Stimulated activated CD8-positive, alpha-beta memory T cell treated with anti-CD3 and anti-CD28 coated beads, Interleukin-4, amount 100 ng/mL, for 24 hours (primary cell): ENCODE measurements at places on chromosomes 1 and 21.
A peak's percentile ranks its signal among the peaks of the same experiment; 100 is the strongest.

DNA sequence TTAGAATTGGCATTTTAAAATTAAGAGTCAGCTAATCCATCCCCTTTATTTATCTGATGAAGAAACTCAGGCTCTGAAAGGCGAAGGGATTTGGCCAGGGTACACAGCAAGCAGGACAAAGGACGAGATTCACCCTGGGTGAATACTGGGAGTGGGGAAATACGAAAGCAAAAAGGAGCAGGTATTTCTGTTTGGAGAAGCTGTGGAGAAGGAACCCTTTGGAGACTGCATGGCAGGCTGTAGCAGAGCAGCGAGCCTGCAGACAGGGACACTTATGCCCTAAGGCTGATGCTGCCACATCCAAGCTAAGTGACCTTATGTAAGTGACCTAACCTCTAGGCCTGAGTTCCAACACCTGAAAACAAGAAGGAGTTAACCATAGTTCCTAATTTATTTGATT lies 207.2 kb upstream of the C1orf87 start:
- no peak for DNase-seq

DNA sequence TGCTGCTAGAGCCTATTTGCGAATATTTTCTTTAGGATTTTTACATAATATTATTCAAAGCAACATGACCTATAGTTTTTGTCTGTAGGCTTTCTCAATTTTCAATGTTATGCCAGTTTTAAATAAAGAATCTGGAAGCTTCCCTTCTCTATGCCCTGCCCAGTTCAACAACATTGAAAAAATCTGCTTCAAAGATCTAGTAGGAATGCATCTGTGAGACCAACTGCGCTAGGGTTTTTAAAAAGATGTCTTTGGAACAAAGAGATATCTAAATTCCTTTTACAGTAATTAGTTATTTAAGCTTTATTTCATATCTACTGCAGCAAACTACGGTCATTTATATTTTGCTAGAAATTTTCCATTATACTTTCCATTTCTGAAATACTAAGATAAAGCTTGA lies 25.7 kb downstream of the HEATR1 start:
- DNase-seq: no peak

GRCh38 chr1:11847667-11848372 lies at the start of gene NPPA:
Gene NPPA (minus strand): TSS chr1:11847783. CDS start chr1:11847684, 99 bp downstream.
- no peak for DNase-seq

DNA sequence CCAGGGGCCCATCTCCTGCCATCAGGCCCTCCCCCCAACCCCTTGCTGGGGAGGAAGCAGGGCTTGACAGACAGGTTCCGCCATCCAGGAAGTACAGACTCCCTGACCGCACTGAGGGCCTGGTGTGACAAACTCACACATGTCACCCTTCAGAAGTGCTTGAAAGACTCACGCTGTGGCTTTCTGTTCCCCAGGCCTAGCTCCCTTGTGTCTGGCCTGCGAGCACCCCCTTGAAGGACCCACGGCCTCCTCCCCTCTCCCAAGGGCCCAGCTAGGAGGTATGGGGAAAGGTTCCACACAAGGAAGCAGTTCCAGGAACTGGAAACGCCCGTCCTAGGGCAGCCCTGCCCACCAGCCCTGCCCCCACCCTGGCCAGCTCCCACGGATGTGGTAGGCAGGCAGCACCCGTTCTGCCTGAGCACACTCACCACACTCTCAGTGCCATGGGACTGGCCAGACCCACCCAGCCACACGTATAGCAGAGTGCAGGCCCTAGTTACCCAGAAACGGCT lies 26.7 kb downstream of the SLC2A1 start:
- peak; percentile 66 for DNase-seq

GRCh38 chr1:110242731-110243130 lies 32.6 kb downstream of the KCNC4 start:
- DNase-seq: no peak

GRCh38 chr1:233527818-233528217 lies 86.1 kb upstream of the KCNK1 start:
- DNase-seq: no peak

GRCh38 chr1:247347477-247348222 lies 16.0 kb upstream of the ZNF496 start:
- no peak for DNase-seq

DNA sequence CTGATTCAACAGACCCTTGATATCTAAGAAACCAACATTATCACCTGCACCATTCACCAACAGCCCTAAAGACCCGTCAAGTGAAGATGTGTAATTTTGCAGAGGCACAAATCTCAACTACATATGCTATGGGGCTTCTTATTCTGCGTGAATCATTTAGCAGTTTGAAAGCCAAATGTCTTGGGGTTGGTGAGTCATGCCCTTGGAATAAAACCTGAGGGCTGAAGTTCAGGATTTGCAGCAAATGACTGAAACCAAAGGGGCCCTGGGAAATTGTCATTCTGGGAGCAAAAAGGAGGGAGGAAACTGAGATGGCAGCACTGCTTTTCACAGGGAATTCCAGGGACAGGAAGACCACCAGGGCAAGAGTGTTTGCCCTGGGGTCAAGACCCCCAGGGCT lies 79.2 kb upstream of the TNR start:
- DNase-seq: no peak
